Stimulated activated CD8-positive, alpha-beta memory T cell treated with anti-CD3 and anti-CD28 coated beads, Interleukin-4, amount 100 ng/mL, for 48 hours (primary cell): ENCODE measurements at places on chromosomes 11 and 22.
A peak's percentile ranks its signal among the peaks of the same experiment; 100 is the strongest.

- peak; percentile 39 for DNase-seq
Measured at GRCh38 chr11:95088946-95089619, 563 bp upstream of the ENDOD1 start.

GRCh38 chr22:25076336-25076735 lies 123.3 kb upstream of the CRYBB3 start:
- DNase-seq, result peak; percentile 77

DNA sequence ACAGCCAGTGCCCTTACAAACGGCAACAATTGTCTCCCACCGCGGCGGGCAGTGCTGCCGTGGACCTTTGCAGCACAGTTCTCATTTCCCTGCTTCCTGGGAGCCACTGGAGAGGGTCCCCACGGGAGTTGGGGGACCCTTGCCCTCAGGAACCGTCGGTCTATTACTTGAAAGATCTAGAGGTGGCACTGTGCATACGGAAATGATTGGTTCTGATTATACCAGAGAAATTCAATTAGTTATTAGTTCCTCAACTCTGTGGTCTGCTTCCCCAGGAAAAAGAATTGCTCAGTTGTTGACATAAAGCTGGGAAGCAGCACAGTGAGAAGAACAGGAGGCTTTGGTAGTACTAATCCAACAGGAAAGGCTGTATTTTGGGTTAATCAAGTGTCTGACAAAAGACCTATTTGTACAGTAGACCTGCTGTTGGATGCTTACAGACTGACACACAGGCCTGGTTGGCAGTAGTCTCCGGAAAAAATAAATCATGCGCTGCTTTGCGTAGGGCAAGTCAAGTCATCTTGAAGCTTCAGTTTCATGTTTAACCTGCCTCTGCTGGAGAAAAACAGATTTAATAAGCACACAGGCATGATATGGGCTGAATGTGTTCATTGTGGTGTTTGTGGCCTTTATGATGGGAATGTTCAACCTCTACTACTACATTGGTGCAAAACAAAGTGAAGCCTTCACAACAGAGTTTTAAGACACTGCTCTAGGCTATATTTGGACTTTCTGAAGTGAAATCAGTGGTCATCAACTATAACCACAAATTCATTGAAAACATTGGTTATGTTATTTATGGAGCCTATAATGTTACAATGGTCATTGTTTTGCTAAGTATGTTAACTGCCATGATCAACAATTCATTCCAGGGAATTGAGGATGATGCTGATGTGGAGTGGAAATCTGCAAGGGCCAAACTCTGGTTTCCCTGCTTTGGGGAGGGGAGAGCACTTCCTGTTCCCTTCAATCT lies 54.6 kb upstream of the SC5D start:
- DNase-seq, result no peak

GRCh38 chr22:42862045-42862734 lies 5.1 kb upstream of the ARFGAP3 start:
- no peak for DNase-seq

GRCh38 chr22:30893434-30894370 lies 74.9 kb downstream of the MORC2 start:
- DNase-seq, result peak; percentile 23

DNA sequence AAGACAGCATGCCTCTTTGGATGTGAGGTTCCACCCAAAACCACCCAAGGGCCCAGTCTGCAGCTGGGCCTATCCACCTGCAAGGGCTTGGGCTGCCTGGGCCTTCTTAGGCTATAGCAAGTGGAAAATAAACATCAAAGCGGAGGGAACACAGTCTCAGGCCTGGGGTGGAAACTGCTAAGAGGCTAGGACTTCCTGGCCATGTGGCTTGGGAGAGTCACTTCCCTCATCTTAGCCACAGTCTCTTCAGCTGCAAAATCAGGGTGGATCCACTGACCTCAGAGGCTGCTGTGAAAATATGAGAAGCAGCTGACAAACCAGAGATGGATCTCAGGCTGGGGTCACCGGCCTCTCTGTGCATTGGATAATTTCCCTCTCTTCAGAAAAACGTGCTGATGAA lies 30.6 kb upstream of the TFIP11 start:
- no peak for DNase-seq

- DNase-seq, result peak; percentile 53
Measured at GRCh38 chr22:45968751-45969413, 8.1 kb downstream of the WNT7B start.

- DNase-seq, result no peak
Measured at GRCh38 chr11:124876818-124877630, 11.8 kb downstream of the ROBO3 start.

DNA sequence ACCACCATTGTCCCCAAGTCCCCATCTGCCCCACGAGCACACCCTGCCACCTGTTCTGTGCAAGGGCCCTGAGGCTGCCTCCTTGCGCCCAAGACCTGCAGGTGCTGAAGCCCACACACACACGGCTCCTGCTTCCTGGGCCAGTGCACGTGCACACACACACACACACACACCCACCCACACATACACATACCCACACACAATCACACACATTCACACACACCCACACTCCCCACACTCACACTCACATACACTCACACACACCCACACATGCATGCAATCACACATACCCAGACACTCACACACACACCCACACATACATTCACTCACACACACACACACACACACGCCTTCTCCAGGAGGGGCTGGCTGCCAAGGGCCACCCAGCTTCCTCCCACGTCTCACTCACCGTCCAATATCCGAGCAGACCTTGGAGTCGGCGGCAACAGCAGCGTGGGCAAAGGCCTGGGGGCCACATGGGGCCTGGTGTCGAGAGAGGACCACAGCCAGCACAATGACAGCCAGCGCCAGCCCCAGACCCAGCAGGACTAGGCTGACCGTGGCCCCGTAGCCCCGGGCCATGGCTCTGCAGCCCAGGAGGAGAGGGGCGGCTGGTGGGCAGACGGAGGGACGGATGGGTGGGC lies 616 bp downstream of the GGT5 start:
- DNase-seq, result no peak

DNA sequence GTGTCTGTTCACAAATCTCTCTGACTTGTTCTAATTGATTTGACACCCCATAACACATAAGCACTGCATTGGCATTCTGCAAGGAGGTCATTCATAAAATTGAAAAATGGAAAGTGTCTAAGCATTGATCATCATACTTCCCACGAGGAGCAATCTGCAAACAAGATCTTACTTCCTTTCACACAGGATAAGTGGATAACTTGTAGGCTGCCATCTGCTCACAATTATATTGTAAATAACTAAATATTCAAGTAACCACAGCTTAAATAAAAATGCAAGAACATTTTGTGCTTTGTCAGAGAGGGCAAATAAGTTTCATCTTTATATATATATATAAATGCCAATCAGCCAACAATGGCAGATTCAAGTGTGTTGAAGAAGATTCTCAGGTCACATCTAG lies 264.8 kb upstream of the ZC3H12C start:
- DNase-seq, result no peak

GRCh38 chr22:22073769-22074561 lies 91.4 kb upstream of the TOP3B start:
- DNase-seq, result no peak

DNA sequence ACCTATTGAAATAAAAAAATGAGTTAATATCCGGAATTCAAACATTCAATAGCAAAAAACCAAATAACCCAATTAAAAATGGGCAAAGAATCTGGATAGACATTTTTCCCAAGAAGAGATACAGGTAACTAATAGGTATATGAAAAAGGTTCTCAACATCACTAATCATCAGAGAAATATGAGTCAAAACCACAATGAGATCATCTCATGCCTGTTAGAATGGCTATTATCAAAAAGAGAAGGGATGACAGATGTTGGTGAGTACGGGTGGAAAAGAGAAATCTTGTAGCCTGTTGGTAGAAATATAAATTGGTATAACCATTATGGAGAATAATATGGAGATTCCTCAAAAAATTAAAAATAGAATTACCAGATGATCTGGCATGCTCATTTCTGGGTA lies 26.9 kb upstream of the OR6M1 start:
- no peak for DNase-seq

DNA sequence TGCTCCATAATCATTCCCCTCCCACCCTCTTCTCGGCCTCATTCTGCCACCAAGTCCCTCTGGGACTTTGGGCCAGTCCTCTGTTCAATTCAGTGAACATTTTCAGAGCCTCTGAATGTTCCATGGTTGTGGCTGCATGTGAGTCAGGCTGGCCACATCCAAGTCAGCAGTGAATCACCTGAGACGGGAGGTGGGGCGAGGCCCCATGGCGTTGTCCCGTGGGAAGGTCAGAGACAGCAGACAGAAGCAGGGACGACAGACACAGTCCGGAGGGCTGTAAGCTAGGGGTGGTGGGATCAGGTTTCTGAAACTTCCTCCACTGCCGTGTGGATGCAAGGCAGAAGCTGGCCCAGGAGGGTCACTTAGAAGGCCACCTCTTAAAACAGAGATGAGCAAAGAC lies 324.8 kb downstream of the MN1 start:
- no peak for DNase-seq

DNA sequence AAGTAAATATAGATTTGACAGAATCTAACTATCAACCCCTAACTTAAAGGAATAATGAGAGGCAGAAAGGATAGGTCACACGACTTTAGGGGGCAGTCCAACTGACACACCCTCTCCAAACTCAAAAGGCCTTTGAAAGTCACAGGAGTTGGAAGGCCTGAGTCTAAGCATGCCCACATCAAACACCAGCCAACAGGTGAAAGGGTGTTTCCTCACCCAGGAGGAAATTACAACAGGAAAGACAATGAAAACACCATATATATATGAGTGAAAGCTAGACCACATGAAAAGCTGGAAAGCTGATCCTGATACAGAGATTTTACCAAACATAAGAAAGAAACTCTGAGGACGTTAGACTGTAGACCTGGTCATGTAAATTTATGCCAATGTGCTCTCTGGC lies 10.5 kb upstream of the DEPDC7 start:
- DNase-seq, result no peak
